Hindlimb muscle (tissue), 1 donor: ENCODE measurements at places on chromosomes 5 and 9.
A peak's percentile ranks its signal among the peaks of the same experiment; 100 is the strongest.

- no peak for DNase-seq
Measured at GRCh38 chr9:119559986-119560385, 190.8 kb upstream of the BRINP1 start.

GRCh38 chr5:149036970-149037369 is 25.9 kb downstream of the SH3TC2 start:
- no peak for DNase-seq

GRCh38 chr9:4662989-4663792 is 1.1 kb downstream of the PLPP6 start:
- DNase-seq = no peak

DNA sequence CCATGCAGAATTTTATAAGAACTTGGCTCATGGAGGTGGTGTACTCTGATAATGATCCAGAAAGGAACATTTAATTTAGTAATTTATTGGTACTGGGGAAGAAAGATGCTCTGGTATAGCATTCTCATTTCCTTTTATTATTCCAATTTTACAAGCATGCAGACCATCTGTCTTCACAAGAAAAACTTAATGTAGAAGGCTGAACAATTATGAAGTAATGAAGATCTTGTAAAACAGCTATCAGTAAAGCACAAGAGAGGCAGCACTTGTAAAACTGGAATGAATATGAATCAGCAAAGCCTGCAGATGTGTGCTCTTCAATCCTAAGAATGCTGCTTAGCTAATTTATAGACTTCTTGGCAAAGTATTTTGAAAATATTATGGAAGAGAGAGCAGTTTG is 300.0 kb downstream of the YTHDC2 start:
- no peak for DNase-seq

- no peak for DNase-seq
Measured at GRCh38 chr9:79765466-79765865, 193.7 kb downstream of the TLE4 start.

GRCh38 chr9:25936031-25936430 is 257.8 kb upstream of the TUSC1 start:
- DNase-seq = no peak

- DNase-seq = no peak
Measured at GRCh38 chr5:107431998-107432397, 238.7 kb downstream of the EFNA5 start.

DNA sequence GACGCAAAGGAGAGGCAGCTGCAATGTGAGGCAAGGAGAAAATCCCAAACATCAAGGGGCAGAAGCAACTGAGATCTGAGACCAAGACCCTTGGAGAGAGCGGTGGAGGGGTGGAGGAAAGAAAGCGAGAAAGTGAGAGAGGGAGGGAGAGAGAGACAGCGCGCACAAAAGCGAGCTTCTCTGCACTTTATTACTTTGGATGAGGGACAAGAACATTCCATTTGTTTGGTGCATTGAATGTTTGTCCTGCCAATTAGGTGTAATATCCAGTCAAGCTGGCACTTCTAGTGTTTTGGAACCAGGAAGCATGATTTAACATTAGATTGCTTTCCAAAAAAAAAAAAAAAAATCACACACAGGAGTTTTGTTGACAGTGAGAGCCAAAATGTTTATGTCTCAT is 1.4 kb downstream of the CAST start:
- peak; percentile 19 for DNase-seq

DNA sequence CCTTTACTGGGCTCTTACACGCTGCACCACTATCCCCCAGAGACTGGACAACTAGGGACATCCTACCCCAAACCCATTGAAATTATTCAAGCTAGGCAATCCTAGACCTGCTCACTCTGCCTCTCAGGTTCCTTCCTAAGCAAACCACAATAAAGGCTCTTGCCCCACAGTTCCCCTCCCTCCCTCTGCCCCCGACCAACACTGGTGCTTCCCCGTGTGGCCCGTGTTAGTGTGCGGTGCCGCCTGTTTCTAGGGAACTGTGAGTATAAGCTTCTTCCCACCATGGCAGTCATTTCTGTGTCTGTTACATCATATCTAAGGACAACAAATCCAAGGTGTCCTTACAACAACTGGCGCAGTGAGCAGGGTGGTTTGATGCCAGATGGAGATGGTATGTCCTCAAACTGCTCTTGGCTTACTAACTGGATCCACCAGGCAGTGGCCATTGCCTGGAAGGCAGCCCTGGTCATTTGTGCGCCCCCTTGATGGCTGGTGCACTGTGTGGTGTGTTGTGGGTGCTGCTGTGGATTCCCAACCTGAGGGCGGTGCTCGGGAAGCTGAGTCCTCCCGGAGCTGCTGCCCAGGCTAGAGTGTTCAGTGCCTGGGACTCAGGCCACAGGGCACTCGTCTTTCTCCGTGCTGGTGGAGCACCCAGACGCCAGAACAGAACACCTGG is 8.4 kb upstream of the MXD3 start:
- DNase-seq = no peak

DNA sequence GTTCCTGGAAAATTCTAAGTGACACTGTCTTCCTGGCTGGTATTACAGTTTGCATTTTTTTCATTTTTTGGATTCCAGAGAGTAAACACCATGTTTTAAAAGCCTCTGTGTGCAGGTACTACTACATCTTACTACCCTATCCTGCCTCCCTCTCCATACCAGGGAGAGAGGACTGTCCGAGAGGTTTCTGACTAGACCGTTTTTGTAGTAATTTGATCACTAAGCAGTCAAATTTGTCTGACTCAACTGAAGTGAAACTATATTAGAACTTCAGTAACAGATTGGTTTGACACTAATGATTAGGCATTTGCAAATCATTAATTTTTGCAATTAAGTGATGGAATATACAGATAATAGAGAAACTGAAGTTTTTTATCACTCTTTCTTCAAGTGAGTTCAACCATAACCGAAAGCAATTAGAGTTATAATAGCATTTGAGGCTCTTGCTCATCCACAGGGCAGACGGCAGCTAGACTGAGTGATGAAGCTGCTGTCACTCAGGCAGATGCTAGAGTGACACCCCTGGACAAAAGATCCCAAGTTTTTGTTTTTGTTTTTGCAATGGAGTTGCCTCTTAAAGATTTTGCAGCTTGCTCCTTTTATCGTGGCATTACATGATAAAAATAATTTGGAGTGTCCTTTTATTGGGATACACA is 44.3 kb downstream of the SMARCA2 start:
- no peak for DNase-seq

DNA sequence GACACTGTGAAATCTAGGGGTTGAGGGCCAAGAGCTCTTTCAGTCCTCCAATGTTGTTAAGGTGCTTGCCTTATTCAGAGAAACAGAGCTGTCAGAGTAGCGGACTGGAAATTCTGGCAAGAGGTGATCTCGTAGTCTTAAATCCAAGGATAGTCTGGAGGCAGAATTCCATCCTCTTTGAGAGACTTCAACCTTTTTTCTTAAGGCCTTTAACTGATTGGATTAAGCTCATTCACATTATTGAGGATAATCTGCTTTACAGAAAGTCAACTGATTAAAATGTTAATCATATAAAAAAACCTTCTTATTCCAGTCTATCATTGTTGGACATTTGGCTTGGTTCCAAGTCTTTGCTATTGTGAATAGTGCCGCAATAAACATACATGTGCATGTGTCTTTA is 243.1 kb upstream of the COX7C start:
- no peak for DNase-seq

DNA sequence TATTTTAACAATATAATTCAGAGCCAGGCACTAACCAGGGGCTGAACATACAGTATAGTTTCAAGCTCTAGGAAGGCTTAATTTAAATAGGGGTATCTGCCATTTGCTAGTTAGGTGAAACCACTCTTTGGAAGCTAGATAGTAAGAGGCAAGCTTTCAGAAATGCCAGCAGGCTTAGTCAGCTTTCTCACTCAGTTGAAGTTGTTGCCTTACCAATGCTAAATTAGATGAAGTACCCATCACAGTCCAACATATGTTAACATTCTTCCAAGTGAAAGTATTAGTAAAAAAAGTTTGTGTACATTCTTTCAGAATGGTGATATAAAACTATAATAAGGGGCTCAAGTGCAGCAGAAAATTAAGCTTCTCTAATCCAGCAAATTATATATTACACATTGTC is 215.0 kb downstream of the CNTLN start:
- no peak for DNase-seq

- no peak for DNase-seq
Measured at GRCh38 chr5:119470851-119471451, 18.7 kb downstream of the HSD17B4 start.

- no peak for DNase-seq
Measured at GRCh38 chr5:142515036-142515435, 170.9 kb downstream of the FGF1 start.

GRCh38 chr5:90131383-90132133 is 278.0 kb downstream of the CETN3 start:
- no peak for DNase-seq

GRCh38 chr9:88084357-88085183 is 53.7 kb downstream of the SPATA31C2 start:
- DNase-seq = no peak

DNA sequence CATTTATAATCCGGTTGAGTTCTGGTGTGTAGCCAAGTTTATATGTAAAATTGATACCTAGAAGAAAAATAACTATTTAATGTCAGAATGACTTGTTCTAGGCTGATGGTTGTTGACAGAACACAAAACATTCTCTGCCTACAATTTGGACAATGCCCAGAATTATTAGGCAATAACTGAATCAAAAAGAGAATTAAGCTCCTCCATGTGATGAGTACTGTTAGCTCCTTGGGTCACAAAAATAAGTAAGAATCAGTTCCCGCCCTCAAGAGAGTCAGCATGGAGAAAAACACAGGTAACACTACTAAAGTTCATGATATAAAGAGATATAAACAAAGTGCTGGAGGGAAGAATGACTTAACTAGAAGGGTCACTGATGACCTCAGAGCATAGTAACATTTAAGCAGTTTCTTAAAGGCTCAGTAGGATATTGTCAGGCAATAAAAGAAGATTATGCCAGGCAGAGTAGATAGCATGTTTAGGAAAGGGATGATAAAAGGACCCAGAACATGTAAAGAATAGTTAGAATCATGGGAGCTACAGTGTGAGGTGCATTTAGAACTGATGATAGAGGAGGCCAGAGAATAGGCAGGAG is 200.5 kb upstream of the ACTBL2 start:
- no peak for DNase-seq

DNA sequence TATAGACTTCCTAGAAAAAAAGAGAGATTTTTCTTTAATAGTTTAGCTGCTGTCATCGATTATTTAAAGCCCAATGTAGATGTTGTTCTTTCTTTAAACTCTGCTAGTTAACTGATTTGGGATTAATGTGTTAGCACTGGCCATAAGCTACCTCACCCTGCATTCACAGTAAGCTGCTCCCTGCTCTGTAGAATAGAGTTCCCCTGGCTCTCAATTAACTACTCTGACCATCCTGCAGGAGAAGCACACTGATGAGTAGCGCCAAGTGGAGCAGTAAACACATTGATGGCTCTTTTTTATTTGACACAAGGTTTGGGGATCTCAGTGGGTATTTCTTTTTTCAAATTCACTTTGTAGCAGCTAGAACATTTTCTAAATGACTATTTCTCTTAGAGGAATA is 807.9 kb upstream of the ZNF608 start:
- DNase-seq = no peak

DNA sequence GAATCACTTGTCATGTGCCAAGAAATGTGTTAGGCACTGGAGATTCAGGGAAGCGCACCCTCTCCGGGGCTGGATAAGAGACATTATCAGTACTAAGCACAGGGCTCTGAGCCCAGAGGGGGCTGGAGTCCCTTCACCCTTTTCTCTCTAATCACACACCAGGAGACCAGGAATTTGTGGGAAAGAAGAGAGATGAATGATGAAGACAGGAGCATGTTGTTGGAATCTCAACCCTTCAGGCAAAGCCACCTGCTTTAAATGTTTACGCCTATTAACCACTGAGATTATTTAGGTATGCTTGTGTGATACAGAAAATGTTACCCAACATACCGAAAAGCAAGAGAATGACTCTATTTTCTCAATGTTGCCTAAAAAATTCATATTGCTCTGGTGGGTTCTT is 119.8 kb downstream of the ENTREP1 start:
- DNase-seq = no peak

GRCh38 chr5:1756481-1756880 is 43.2 kb downstream of the MRPL36 start:
- no peak for DNase-seq

DNA sequence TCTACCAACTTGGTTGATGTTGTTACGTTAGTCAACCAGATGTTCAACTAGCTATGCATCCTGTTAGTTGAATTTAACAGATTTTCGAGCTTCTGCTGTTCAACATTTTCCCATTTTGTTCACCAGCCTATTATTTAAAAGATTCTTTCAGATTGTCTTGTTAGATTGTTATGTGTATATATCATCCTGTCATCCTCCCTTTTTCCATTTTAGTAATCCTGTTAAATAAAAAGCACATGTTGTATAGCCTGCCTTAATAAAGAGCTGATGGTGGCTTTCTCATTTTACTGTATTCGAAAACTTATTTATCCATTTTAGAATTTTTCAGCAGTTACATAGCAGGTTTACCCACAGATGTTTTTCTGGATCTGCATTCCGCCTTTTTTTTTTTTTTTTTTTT is 4.3 kb downstream of the TMEFF1 start:
- DNase-seq = no peak
